ENCODE measurements at places on chromosomes 2 and 18.

DNA sequence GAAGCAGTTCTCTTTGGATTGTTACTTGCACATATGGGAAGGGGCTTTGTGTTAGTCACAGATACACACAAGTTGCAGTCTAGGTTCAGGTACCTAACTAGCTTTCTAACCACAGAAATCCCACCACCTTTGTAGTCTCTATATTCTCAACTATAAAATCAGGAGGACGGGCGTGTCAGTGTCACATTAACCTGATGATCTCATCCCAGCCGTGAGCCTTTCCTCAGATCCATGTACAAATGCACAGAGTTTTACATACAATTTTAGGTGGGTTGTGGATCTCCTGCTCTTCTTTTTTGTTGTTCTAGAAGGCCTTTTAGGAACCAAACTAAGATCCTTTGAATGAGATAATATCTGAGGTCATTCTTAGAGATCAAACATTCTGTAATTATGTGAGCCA lies 94.0 kb downstream of the ZNF532 start:
- DNase-seq: no peak

DNA sequence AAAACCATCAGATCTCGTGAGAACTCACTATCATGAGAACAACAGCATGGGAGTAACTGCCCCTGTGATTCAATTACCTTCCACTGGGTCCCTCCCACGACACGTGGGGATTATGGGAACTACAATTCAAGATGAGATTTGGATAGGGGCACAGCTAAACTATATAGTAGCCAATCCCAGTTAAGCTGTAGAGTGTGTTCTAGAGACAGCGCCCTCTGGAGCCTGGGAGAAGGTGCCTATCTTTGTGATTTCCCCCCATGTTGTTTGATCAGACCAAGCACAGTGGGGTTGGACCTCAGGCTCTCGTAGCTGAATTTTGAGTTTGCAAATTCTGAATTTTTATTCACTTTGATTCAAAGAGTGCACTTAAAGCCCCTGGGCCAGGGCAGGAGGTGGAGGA lies 108.2 kb upstream of the TWIST2 start:
- no peak for DNase-seq

- DNase-seq: no peak
These were observed 32.2 kb upstream of the RBM44 start for GRCh38 chr2:237766340-237766739.

- DNase-seq: no peak
These were observed 7.3 kb downstream of the ASPRV1 start for GRCh38 chr2:69954084-69954483.

DNA sequence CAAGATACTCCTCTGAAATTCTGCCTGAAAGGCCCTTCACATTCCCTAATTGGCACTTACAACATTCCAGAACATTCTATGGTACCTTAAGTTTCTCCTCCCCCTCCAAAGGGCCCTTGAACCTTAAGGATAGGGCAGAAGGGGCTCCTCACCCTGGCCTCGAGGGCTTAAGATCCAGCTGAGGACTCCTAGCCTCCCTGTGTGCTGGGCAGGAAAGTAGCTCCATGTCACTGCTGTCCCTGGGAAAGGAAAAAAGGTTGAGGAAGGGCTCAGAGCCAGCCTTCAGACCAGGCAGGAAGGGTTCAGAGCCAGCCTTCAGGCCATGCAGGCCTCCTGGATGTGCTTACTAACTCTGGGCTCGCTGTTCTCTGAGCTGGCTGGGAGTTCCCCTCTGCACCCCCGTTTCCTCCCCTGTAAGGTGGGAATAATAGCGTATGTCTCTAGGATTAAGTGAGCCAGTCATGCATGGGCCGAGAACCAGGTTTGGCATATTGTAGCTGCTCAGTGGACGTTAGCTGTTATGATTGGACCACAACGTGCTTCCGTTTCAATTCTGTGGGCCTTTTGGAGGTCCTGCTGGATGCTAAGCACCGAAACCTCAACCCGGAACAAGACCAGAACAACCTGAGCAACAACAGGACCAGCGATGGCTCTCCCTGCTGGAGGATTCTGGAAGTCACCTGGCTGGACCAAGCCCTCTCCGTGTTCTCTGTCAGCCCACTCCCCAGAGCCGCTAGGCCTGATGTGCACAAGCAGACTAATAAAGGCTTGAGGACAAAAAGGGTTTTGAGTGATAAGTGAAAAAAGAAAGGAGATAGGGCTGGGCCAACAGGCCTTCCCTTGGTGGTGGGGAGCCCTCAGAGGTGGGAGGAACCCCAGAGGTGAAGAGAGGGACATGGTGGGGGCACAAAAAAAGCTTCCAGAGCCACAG lies 1.0 kb upstream of the B3GNT7 start:
- no peak for DNase-seq

GRCh38 chr2:205712508-205712907 lies 30.2 kb downstream of the NRP2 start:
- DNase-seq: no peak

- no peak for DNase-seq
These were observed 140.2 kb downstream of the BCL11A start for GRCh38 chr2:60413069-60413813.

- DNase-seq: no peak
These were observed 32.2 kb downstream of the RFX8 start for GRCh38 chr2:101442667-101443061.

DNA sequence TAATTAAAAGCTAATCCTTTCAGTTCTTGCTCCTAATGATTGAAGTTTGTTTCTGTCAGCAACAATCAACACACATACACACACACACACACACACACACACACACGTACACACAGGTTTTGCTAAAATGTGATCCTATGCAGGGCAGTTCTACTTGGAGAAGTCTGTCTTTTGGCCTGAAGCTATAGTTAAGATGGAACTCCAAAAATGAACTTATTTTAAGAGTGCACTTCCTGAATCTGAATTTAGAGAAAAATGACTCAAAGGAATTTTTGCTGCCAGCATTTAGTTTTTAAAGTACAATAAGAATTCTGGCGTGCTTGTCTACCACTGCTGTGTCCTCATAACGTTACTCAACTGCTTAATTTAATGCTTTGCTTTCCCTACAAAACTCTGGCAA lies 6.6 kb downstream of the GALNT5 start:
- DNase-seq: no peak

- no peak for DNase-seq
These were observed 733.3 kb downstream of the SUCLG1 start for GRCh38 chr2:83725735-83726134.

DNA sequence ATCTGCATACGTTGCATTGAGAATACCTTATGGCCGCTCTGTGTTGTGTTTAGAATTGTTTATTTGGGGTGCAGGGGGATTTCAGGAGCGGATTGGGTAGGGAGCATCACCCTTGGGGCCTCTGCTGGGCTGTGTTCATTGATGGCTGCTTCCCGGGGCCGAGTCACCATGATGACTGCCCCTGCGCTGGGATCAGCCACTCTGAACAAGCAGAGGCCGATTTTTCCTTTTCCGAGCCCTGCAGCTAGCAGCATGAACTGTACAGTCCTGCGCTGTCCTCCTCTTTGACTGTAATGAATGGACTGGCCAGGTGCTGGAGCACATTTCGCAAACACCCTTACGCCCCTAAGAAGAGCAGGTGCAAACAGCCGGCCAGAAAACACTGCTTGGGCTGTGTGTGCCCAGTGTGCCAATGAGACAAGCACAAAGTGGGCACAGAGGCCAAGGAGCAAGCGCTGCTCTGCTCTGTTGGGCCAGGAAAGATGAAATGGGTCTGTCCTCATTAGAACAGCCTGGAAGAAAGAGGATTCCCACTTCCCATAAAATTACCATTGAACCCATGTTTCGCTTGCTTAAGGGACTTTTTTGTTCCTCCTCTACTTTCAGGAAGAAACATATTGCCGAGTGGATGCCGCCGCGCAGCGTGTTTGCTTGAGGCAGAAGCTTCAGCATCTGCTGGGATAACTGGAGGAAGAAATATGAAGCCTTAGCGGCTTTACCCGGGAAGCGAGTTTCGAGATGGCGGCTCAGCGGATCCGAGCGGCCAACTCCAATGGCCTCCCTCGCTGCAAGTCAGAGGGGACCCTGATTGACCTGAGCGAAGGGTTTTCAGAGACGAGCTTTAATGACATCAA lies 82.7 kb downstream of the SH3BP4 start:
- DNase-seq: no peak

DNA sequence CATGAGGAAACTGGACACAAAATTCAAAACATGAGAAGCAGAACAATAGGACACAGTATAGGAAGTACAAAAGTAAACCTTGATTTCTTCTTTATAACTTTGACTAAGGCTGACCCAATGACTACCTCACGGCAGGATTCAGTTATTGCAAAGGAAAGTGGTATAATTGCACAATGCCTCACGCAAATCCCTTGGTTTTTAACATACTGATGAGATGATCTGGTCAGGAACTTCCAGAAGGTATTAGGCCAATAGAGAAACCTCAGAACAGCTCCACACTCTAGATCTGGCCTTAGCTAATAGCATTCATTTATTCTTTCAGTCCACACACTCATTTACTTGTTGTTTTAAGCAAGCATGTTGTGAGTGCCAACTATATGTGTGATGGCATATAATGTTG lies 1526.9 kb upstream of the ACVR2A start:
- DNase-seq: no peak

DNA sequence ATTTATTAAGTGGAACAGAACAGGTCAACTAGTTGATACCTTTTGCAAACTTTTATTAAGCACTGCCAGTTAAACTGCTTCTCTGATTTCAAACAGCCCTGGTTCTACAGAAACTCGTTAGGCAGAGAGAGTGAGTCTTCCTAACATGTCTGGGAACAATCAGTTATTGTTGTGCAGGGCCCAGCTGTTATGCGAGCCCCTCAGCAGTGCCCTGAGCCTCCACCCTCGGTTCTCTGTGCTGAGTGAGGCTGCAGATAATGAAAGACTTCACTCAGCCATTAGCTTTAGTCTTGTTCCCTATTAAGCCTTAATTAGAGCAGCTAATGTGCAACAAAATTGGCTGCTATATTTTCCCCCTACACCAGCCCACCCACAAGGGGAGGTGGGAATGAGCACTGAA lies 39.6 kb downstream of the KCTD18 start:
- no peak for DNase-seq

DNA sequence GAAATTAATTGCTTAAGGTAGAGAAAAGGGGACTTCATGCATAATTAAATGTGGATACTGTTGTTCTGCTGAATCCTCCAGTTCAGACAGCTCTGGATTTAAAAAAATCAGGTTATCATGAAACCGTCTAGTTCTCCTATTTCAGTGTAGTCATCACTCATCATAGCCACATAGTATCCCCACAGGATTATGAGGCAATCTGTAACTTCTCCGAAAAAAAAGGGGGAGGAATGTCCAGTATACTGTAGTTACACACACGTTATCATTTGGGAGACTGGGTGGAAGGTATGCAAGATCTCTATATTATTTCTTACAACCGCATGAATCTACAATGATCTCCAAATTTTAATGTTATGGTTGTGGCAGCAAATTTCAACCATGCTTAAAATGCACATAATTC lies 114.0 kb downstream of the HIBCH start:
- DNase-seq: no peak

DNA sequence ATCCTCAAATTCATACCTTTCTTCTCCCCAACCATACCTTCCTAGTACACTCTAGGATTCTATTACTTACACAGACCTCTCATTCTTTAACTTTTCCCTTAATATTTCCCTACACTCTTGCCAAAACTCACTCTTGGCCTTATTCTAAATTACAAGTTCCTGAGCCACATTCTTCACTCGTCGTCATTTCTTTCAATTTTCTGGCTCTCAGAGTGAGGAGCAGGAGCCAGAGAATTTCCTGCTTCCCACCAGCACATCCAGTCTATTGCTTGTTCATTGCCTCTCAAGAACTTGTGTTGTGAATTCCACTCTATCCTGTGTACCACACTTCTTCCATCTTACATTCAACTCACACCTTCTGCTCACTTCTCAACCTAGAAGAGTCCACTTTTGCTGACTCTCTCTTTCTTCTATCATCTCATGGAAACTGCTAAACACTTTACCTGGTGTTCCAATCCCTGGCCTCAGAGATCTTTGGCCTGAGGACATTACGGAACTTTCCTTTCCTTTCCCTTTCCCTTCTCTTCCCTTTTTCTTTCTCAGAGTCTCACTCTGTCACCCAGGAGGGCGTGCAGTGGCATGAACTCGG lies 171.6 kb downstream of the PLCL1 start:
- DNase-seq: no peak

DNA sequence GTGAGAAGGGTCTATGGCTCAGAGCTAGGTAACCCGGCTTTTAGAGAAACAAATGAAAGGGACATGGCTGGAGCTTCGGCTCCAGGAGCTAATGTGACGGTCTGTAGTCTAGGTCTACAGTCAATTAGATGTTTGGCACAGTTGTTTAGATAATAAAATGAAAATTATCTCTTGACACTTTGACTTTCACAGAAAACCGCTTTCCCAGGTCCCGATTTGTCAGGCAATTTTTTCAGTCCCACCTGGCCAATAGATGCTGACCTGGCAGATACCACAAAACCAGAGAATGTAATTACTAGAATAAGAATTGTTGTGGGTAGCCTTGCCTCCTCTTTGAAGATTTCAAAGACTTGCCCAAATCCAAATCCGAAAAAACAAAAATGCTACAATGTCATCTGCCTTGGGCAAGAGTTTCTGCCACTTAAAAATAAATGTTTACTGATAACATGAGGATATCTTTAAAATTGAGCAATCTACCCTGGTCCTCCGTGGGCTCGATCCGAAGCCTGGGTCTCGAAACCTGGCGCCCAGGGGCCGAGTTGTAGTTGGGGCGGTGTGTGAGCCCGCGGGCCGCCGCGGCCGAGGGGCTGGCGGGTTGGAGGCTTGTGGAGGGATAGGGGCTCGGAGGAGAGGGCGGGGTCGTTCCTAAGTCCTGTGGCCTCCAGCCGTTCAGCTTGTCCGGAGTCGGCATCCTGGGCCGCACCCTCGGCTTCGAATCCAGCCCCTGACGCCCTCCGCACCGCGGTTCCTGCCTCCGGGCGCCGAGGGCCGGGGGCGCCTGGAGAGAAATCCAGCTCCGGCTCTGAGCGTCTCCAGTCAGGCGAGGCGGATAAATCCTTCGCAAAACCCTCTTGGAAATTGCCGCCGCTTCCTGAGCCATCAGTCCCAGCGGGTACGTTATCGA lies 2.3 kb downstream of the EMX1 start:
- no peak for DNase-seq

- DNase-seq: no peak
These were observed 37.1 kb downstream of the MYO3B start for GRCh38 chr2:170215021-170215420.

GRCh38 chr2:8096484-8096883 lies 585.4 kb upstream of the ID2 start:
- DNase-seq: no peak

DNA sequence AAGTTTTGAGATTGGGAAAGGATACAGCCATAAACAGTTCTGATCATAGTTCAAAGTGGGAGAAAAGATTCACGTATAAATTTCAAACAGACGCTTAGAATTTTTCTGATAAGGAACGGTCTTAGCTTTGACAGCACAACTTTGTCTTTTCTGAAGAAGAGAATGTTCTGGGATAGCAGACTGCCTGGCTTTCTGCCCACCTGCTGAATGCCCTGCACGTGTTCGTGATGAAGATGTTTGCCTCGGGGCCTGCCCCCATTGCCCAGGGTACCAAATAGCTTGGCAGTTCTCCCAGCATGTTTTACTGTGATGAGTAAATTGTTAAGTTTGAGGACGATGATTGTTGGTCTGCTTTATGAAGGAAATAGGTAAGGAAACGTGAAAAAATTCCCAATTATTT lies 4.6 kb downstream of the MRPL33 start:
- no peak for DNase-seq

GRCh38 chr2:30756051-30756719 lies 51.1 kb downstream of the CAPN13 start:
- peak; percentile 87 for DNase-seq
